Esophagus mucosa (tissue), 1 donor: ENCODE measurements at places on chromosomes 1 and 21. TPM values are rescaled to one million over a fixed set of nuclear protein-coding genes. Genes with fewer than 3 reads are reported as not detected.

DNA sequence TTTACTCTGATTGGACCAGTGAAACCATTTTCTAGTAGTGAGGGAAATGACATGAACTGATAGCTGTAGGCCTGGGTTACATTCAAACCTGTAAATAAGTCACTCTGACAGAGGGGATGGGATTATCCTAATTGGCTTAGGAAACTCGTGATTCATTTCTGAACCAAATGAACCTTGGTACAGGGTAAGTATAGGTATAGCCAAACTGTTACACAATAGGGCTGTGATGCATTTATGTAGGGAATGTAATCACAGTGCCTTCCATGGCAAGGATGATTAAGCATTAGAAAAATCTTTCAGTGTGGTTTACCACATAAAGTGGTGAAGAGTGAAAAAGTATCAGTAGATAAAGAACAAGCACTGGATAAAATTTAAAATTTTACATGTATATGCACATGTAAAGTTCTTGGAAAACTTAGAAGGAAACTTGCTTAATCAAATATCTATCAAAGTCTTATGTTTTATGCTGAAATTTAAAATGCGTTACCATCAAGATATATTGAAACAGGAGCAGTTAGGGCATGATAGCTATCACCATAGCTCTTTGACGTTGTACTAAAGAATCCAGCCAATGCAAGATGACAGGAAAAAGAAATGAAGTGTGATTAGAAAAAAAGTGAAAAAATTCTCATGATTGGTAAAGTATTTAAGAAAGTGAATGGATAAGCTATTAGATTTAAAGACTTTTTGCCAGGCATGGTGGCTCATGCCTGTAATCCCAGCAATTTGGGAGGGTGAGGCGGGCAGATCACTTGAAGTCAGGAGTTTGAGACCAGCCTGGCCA, 63.0 kb downstream of the RABGAP1L start:
- peak; percentile 98 for ATAC-seq

DNA sequence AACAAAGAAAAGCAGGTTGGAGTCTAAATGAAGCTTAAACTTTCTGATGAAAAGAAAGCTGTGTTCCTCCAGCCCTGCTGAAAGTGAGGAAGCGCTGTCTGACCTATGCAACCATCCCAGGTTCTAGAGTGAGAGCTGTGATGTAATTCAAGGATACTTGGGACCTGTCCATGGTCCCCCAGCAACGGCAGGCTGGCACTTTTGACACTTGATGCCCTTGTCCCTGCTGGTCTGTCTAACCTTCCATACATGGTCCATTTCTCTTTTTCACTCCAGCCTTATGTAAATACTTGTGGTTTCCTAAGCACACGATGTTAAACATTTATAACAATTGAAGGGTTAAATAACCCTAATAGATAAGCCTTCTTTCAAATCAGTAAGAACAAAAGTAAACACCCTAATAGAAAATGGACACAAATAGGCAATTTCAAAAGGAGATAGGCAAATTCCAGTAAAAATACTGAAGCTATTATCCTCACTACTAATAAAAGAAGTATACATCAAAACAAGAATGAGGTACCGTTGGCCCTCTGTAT, 17.7 kb upstream of the KDM4A start:
- ATAC-seq = no peak

GRCh38 chr1:193486671-193487229, 300.3 kb upstream of the B3GALT2 start:
- ATAC-seq = peak; percentile 37

GRCh38 chr1:76668046-76668445, 199.2 kb upstream of the ST6GALNAC5 start:
- ATAC-seq = no peak

DNA sequence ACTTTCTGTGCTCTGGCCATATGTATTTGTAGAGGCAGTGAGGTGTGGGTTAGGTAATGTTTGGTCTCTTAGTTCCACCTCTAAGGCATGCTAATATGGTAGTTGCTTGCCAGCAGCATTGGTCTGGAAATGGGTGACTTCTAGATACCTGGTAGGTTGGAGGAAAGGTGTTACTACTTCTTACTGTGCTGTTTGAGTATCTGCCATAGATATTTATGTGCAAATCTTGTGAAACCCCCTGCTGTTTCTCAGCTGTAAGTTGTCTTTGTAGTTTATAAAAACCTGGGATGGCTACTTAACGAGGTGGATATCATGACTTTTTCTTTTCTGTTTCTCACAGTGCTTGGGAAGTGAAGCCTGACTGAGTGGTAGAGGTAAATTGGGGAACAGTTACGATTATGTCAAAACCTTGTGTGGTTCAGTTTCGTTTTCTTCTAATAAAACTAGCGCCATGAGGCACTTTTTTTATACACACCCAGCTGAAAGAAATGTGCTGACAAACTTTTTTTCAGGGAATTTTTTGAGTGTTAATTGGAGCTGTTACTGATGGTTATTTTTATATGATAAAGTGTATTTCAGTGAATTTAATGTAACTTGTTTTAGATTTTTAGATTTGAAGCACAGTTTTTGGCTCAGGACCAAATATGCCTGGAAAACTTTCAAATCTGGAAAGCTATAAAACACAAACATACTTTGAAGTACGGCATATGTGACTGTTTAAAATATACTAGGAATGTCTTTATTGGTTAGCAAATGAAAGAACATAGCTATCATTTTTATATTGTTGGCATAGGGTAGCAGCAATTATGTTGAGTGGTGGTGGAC, 42.1 kb downstream of the CAMSAP2 start:
- no peak for ATAC-seq

- no peak for ATAC-seq
Measured at GRCh38 chr1:2893473-2894120, 92.1 kb upstream of the TTC34 start.

DNA sequence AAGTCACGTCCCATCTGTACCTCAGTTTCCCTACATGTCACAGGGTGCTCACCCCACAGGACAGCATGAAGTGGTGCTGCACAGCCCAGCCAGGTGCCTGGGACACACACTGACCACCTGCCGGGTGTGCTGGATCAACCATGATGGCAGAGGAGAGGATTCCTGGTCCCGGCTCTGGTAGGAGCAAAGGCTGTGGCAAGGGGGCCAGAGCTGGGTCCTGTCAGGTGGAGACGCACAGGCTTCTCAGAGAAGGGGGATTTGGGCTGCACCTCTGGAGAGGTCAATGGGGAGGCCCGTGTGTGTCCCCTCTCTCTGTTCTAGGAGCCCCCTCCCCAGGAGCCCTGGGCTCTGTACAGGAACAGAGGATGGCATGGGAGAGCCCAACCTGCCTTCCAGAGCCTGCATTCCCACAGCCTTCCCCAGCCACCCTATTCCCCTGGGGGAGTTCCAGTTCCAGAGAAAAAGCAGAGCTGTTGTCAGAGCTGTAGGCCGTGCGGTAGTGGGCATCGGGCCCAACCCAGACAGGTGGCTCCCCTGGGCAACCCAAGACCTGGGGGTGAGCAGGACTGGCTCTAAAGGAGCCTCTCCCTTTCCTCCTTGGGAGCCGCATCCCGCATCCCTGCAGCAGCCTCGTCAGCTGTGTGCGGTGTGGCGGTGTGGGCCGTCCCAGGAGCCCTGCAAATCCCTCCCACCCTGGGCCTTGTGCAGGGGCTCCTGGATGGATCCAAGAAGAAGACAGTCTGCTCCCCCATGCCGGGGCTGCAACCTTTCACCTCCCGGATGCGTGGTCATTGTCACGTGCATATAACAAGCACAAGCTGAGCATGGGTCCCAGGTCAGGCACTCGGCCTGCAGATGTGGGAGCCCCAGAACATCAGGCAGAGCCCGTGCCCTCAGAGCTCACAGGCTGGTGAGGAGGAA, 2.9 kb upstream of the TFF3 start:
- ATAC-seq = no peak

- ATAC-seq = peak; percentile 22
Measured at GRCh38 chr1:173042806-173043205, 7.9 kb downstream of the TNFSF18 start.

DNA sequence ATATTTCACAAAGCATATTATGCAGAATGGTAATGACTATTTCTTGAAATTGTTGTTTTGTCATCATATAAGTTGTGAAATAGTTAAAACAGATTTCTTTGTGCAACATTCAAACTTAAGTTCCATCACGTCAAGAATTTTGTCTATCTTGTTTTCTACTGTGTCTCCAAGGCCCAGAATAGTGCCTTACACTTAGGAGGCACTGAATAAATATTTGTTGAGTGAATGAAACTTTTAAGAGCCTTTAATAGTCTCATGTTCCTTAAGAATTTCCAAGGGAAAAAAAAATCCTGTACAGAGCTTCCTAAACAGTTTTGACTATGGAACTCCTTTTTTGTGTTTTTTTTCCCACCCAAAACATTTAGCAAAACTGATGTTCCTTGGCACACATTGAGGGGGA, 50.8 kb upstream of the TNFSF18 start:
- no peak for ATAC-seq

DNA sequence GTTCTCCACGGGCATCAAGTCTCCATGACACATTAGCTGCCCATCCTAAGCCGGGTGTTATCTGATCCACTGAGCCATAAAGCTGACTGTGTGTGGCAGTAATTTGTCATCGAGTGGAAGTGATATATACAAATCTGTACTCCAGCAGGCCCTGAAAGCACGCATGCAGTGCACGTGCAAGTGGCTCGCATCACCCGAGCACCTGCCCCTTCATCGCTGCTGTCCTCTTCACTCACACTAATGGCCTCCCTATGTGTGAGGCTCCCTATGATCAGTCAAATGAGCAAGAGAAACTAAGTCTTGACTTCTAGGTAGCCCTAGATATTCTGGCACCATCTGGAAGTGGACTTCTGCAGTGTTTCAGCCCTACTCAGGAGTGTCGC, 248.6 kb downstream of the MATN1 start:
- ATAC-seq = no peak

- no peak for ATAC-seq
Measured at GRCh38 chr1:223621312-223621734, 44.2 kb downstream of the CAPN8 start.

DNA sequence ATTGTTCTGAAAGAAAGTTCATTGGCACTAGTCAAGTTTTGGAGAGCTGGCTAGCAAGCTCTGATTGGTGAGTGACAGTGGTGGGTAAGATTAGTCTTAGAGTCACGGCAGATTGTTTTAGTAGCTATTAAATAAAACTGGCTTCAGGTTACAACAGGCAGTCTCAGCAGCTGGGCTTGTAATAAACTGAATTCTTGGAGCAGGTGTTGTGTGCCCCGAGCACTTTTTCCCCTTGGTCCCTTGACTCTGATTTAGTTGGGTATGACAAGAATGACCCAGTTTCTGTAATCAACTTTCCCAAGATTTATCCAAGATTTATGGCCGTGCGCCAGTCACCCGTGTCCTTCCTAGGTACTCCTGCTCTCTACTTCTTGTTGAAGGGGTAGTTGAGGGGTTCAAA, 40.2 kb downstream of the TBCE start:
- ATAC-seq = no peak

DNA sequence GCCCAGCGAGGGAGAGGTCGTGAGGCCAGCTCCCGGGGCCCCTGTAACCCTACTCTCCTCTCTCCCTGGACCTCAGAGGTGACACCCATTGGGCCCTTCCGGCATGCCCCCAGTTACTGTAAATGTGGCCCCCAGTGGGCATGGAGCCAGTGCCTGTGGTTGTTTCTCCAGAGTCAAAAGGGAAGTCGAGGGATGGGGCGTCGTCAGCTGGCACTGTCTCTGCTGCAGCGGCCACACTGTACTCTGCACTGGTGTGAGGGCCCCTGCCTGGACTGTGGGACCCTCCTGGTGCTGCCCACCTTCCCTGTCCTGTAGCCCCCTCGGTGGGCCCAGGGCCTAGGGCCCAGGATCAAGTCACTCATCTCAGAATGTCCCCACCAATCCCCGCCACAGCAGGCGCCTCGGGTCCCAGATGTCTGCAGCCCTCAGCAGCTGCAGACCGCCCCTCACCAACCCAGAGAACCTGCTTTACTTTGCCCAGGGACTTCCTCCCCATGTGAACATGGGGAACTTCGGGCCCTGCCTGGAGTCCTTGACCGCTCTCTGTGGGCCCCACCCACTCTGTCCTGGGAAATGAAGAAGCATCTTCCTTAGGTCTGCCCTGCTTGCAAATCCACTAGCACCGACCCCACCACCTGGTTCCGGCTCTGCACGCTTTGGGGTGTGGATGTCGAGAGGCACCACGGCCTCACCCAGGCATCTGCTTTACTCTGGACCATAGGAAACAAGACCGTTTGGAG, 23.7 kb upstream of the TNFRSF1B start:
- ATAC-seq = peak; percentile 7

- ATAC-seq = no peak
Measured at GRCh38 chr21:41199123-41199522, 31.2 kb downstream of the BACE2 start.

GRCh38 chr1:109438798-109439297, 12.6 kb upstream of the PSMA5 start:
- ATAC-seq = no peak

DNA sequence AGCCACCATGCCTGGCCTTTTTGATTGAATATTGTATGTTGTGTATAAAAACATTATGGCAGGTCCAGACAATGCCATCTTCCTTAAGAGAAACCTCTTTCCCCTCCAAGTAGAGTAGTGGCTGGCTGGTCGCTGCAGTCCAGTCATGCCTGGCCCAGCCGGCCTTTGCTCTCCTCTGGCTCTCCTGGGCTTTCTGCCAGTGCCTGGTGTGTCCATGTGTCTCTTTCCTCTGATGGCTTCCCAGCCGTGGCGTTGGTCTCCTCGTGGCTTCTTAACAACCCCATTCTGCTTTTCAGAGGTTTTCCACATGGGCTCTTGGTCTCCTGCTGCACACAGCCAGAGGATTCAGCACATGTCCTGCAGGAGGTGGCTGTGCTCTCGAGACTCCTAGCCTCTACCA, 58.7 kb downstream of the DIP2A start:
- ATAC-seq = no peak

The MINDY1 gene
- 33.4 TPM for total RNA-seq

The F13B gene
- total RNA-seq = not detected

The RIPPLY3 gene
- not detected for total RNA-seq
